ENCODE measurements at places on chromosomes 1 and 21.

GRCh38 chr1:27992276-27992675, 32.5 kb downstream of the XKR8 start:
- DNase-seq = no peak

DNA sequence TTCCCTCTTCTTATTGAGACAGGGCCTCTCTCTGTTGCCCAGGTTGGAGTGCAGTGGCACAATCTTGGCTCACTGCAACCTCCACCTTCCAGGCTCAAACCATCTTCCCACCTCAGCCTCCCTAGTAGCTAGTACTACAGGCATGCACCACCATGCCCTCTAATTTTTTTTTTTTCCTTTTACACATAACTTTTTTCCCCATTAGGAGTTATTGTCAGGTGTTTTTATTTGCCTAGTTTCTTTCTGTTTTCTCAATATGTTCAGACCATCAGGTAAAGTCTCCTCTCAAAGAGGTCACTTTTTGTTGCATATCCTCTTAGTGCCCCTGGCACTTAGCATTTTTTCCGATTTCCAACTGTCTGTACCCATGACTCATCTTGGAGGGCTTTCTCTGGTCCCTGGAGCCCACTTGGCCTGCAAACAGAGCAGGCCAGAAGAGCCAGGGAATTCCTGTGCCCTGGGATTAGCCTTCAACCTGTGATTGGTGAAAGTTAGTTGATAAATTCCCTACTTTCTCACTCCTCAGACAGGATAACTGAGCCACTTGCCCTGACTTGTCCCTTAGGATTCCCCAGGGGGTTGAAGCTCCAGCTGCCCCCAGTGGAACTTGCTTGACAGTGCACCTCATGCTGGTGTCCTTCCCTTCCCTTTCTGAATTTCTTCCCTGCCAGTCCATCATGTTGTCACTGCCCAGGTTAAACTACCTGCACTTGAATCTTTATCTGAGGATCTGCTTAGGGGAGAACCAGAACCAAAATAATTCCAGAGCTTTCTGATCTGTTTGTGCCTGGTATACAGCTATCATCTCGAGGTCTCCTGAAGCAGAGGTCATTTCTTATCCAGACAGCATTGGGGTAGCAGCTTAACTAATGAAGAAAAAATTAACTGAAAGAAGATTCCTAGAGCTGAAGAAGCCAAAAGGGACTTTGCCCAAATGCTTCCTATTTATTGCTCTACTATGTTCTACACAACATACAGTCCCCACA, 2.4 kb downstream of the NTPCR start:
- no peak for DNase-seq

DNA sequence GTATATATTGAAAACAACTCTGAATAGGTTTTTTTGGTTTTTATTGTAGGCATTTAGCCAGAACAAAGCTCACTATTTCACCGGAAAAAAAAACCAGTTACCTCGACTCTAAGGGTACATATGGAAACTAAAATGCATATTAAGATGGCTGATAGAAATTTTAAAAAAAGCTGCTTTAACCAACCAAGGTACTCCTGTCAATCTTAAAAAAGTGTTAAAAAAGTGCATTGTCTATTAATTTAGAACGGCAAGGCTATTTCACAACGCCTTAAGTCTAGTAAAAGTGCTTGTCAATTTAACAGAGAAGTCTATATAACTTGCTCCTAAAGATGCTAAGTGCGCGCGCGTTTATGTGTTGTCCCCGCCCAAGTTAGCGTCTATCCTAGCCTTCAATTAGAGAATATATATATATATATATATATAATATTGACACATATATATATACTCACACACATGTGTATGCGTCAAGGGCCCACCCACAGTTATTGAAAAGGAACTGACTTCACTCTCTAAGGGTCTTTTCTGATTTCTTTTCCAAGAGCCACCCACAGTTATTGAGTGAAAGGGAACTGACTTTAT, 934 bp downstream of the ASPM start:
- DNase-seq = no peak

GRCh38 chr1:245143849-245144248, 10.9 kb upstream of the KIF26B start:
- DNase-seq = no peak
